Activated T-cell treated with anti-CD3 and anti-CD28 coated beads, Interleukin-2, amount 50 U/mL, for 4 hours (primary cell): ENCODE measurements at places on chromosomes 2 and 18. TPM values are rescaled to one million over a fixed set of nuclear protein-coding genes. Genes with fewer than 3 reads are reported as not detected.

- DNase-seq = no peak
These were observed 207.8 kb downstream of the ATAD2B start for GRCh38 chr2:23718931-23719700.

DNA sequence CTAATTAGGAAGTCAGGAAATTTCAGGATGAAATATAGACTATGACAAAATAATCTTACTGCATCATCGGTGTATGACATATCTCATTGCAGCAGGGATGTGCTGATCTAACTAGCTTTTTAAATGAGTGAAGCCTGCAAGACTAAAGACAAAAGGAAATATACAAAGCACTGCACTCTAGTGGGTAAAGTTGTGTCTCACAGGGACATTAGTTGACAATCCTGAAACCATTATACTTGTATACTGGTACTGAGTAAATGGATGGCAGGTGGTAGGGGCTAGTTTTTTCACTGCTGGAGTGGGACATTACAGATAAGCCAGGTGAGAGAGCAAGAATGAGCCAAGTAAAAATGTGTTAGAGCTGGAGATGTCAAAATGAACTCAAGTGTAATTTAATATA, 317.5 kb upstream of the RAB6C start:
- no peak for DNase-seq

DNA sequence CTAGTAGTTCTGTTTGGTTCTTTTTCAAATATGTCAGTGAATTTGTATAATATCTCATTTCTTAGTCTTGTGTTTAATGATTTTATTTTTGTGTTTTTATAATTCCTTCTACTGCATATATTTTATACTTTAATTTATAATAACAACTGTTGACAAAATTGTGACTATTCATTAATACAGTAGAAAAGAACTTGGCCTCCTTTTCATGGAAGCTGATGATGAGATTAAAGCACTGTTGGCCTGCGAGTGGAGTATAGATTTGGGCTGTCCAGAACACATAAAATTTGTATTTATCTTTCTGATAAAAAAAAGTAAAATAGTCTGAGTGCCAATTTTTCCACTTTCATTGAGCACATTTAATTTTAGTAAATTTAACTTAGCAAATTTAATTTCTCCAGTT, 12.1 kb downstream of the CFLAR start:
- no peak for DNase-seq

DNA sequence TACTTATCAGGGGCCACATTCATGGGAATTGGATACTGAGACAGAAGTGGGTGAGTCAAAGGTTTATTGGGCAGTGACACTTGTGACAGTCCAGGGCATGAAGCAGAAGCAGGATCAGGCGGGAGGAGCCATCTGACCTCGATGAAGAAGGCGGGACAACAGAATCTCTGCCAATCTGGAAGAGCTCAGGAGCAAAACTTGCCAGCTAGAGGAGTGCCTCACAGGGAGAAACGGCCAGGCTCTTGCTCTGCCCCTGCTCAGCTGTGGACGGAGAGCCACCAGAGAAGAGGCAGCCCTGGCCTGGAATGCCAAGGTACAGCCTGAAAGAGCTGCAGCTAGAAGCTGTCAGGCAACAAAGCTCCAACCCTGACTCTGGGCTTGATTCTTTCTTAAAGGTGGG, 16.9 kb downstream of the DAW1 start:
- no peak for DNase-seq

- no peak for DNase-seq
These were observed 60.4 kb downstream of the KCNJ3 start for GRCh38 chr2:154758871-154759270.

DNA sequence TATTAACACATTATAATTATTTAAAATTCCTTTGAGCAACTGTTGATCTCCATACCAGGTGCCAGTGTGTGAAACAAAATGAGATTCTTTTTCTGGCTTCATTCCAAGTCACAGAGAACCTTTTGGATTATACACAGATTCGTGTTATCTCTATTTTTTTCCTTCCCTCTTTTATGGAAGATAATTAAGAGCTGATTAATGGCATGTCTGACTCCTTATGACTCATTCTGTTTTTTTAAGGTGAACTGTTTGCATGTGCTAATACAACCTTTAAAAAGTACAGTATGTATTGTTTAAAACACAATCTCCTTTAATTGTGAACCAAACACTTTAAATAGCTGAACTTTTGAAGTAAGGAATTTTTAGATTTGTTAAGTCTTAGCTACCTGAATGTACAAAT, 39.3 kb downstream of the PELI1 start:
- no peak for DNase-seq

The NR4A2 gene
- total RNA-seq = 27.8 TPM

The LGALSL gene
- 0.73 TPM for total RNA-seq

The SULT6B1 gene
- not detected for total RNA-seq
